ENCODE measurements at places on chromosomes 6 and 20. TPM values are rescaled to one million over a fixed set of nuclear protein-coding genes. Genes with fewer than 3 reads are reported as not detected.

Gene SIRPB2
- total RNA-seq: 2.2 TPM

Gene SEL1L2
- 1.4 TPM for total RNA-seq

Gene C6orf58
- not detected for total RNA-seq

Gene GSTA2
- not detected for total RNA-seq

Gene KIF25
- total RNA-seq: 0.24 TPM

Gene C6orf118
- total RNA-seq: not detected

Gene ADGB
- total RNA-seq: not detected

Gene SLC32A1
- not detected for total RNA-seq

Gene SLC12A5
- 0.73 TPM for total RNA-seq

- no peak for DNase-seq
Observed at GRCh38 chr20:34615477-34615876, 57.0 kb downstream of the MAP1LC3A start.

- DNase-seq: no peak
Observed at GRCh38 chr20:31488115-31488514, 13.0 kb downstream of the REM1 start.

GRCh38 chr6:116533233-116533957 is 12.1 kb downstream of the TRAPPC3L start:
- DNase-seq: no peak

GRCh38 chr6:39695447-39695846 is 29.8 kb downstream of the KIF6 start:
- DNase-seq: no peak

- DNase-seq: no peak
Observed at GRCh38 chr6:52106994-52107393, 19.6 kb upstream of the PKHD1 start.

GRCh38 chr6:90329386-90330077 is 32.9 kb upstream of the BACH2 start:
- no peak for DNase-seq

DNA sequence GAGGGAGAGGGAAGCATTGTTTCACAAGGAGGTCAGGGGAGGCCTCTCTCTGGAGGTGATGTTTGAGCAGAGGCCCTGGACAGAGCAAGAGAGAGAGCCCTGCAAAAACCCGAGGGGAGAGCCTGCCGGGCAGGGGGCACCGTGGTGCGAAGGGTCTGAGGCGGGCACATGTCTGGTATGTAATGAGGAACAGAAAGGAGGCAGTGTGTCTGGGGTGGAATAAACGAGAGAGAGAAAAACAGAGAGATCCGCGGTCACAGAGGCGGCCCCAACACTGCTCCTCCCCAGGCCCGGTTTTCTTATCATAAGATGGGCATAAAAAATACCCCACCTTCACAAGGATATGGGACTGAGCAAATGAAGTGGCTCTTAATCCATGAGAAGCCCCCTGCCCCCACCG is 119.2 kb downstream of the PREX1 start:
- DNase-seq: no peak

DNA sequence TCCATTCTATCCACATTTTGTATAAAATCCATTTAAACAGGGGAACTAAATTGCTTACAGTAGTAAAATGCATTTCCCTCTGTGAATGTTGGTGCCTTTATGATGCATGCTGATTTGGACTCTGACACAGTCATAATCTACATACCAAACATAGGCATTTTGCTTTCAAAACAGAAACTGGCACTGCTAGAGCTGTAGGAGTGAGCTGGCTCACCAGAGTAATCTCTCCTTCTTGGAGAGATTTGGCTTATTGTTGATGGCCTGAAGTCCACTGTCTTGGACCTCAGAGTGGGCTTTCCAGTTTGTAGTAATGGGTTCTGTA is 363.2 kb upstream of the FLRT3 start:
- no peak for DNase-seq

DNA sequence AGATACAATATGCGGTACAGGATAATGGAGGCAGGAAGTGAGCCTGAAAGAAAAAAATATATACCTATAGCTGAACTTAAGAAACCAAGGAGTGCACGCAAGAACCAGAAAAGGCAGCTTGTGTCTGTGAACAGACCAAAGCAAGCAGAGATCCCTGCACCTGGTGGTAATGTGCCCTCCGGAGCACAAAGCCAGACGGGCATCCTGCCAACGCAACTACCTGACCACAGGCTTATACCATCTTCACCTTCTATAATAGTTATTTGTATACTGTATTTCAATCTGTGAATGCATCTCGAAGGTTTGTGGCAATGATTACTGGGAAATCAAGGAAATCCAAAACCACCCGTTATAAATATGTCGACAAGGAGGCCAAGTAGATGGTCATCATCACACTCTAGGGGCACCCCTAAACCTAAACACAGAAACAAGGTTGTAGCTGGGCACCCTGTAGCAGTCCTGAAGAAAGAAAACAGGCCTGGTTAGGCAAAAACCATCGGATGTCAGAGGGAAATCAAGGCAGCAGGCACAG is 801 bp downstream of the FBXL4 start:
- no peak for DNase-seq

DNA sequence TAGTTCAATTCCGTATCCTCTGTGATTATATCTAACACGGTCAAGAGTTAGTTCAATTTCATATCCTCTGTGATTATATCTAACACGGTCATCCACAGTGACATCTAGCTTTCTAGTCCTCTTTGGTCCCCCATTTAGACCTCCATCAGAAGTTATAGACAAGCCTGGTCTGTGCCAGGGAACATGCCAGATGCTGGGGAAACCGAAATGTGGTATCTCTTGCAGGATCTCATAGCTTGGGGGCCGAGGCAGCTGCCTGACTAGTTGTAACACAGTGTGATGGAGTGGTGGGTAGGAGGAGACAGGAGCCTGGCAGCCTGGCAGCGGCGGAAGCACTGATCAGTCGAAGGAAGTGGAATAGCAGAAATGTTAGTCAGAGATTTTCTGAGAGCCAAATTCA is 13.8 kb upstream of the SMOC2 start:
- DNase-seq: no peak

GRCh38 chr6:89409461-89410035 is 2.5 kb downstream of the RRAGD start:
- DNase-seq: no peak

DNA sequence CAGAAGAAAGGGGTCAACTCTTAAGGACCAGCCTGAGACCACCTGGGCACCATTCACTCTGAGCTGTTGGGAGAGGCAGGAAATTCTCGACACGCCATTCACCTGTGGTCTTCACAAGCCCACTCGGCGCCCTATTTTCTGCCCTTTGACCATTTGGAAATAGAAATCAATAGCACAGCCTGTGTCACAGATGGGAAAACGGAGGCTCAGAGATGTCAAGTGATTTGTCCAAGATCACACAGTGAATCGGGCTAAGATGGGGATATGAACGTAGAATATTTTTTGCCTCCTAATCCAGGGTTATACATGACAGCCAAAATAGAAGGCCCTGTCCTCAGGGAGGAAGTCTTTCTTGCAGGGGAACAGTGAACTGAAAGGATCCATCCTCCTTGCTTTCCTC is 3.0 kb upstream of the APOBEC2 start:
- no peak for DNase-seq

DNA sequence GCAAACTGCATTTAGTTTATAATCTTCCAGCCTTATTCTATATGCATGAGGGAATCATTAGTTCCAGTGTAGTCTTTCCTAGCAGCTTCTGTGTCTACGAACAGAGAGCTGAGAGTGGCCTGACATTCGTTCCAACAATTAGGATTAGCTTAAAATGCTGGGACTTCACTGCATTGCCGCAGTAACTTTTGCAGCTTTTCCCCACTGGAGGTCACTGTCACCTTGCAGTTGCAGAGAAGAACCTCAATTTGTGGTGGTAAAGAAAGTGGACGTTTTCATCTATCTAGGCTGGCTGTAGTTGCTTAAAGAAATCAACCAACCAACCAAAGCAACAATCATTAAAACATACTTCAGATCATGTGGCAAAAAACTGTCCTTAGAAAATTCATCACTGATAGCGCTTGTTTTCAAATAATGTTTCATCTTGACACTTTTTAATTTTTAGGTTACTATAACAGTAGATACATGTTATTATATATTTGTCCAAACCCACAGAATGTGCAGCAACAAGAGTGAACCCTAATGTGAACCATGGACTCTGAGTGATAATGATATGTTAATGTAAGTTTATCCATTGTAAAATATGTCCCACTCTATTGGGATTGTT is 12.2 kb downstream of the MYLK4 start:
- no peak for DNase-seq

DNA sequence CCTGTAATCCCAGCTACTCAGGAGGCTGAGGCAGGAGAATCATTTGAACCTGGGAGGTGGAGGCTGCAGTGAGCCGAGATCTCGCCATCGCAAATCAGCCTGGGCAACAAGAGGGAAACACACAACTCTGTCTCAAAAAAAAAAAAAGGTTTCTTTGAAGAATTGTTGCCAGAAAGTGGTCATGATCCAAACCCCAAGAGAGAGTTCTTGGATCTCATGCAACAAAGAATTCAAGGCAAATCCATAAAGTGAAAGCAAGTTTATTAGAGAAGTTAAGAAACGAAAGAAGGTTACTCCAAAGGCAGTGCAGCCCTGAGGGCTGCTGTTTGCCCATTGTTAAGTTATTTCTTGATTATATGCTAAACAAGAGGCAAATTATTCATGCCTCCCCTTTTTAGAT is 14.5 kb upstream of the KIFC1 start:
- DNase-seq: no peak

DNA sequence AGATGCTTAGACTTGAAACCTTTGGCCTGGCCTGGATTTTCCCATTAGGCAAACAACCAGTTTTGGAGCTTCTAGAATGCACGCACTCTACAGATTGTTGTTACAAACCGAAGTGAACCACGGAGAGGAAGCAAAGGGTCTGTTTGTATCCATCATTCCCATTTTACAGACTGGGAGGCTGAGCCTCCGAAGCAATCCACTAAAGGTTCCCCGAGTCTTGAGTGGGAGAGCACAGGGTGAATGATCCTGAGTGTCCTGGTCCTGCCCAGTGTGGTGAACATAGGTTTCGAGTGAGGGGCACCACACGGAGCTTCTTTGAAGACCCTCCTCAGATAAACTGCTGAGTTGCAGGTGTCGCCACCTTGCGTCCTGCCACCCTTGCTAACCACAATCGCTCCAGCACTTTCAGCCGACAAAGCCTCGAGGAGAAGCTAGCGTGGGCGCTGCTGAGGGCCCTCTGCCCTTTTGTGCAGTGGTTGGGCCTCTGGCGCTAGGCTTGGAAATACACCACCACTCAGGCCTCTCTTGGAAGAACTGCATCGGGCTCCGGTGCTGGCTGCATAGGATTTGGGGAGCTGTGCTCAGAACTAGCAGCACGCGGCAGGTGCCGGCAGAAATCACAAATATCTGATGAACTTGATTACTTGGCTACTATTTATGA is 1.4 kb upstream of the PRDM13 start:
- no peak for DNase-seq

DNA sequence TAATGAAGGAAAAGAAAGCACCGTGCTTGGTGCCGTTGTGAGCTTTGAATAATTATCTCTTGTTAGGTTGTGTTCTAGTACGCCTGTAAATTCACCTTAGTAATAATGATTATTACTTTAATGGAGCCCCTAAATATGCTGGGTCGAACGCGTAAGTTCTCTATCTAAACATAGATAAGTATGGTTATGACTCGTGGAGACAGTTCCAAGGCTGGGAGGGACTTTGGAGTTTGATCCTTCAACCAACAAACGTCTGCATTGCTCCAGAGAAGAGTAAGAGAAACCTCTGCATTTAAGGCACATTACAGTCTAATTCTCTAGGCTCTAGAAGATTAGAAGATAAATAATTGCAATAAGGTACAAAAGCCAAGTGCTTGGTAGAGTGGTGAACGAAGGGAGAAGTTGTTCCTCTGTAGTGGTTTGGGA is 514 bp downstream of the ACOT13 start:
- no peak for DNase-seq

- DNase-seq: no peak
Observed at GRCh38 chr6:1029141-1029540, 282.8 kb upstream of the FOXQ1 start.

- DNase-seq: no peak
Observed at GRCh38 chr6:142722841-142723240, 222.1 kb downstream of the HIVEP2 start.

GRCh38 chr20:36950414-36951197 is 902 bp downstream of the SAMHD1 start:
- peak; percentile 70 for DNase-seq

DNA sequence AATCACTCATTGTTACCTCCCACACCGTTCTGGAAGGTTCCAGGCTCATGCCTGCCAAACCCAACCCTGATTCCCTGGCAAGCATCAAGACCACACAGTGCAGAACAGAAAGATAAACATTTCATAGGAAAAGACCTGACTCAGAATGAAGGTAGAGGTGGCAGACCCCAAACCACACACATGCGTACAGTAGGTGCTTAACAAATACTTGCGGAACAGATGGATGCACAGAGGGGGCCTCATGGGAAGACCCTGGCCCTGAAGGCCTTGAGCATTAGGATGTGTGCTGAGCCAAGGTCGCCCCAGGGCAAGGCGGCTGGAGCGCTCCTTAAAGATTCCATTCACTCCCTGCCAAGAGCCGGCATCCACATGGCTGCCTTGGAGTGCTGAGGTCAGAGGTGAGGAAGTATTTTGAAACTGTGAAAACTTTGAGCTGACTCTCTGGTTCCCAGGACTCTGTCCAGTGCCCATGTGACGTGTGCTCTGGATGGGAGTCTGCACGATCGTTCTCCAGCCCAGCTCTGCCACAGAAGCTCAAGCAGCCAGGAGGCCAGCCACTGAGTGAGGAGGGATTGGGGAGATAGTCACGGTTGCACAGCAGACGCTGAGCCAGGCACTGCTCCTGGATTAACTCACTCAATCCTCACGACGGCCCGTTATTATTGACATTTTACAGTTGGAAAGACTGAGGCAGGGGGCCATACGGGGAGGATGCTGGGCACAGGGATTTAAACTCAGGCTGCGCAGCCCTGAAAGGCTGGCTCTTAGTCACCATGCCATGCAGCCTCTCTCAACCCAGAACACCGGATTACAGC is 65.5 kb upstream of the AFDN start:
- DNase-seq: no peak

DNA sequence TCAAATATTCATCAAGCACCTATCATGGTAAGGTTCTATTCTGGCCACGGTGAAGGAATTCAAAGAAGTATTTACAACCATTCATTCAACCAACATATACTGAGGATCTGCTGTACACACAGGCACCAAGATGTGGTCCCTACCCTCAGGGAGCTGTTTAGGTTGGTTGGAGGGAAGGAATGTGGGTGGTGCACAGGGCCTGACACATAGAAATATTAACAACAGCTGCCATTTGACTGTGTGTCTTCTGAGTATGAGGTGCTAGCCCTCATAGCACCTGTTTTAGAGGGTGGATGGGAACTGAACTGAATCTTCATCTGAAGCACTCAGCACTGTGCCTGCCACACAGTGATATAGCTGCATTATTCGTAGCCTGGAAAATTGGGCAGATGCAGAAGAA is 7.3 kb downstream of the SNPH start:
- DNase-seq: no peak

- no peak for DNase-seq
Observed at GRCh38 chr6:159301810-159302593, 132.8 kb downstream of the FNDC1 start.

Data from cardiac septum (tissue), 1 donor.